ENCODE measurements at places on chromosomes 7 and 10. TPM values are rescaled to one million over a fixed set of nuclear protein-coding genes. Genes with fewer than 3 reads are reported as not detected.
A peak's percentile ranks its signal among the peaks of the same experiment; 100 is the strongest.

The NKX1-2 gene
- total RNA-seq, result not detected

The KEL gene
- 0.64 TPM for total RNA-seq

The C10orf67 gene
- not detected for total RNA-seq

The POLL gene
- total RNA-seq, result 29.6 TPM

GRCh38 chr7:29408841-29409243, 154.8 kb upstream of the PRR15 start:
- H3K4me1 ChIP-seq, result peaks cover 15% of the 10 kb centered on the region

DNA sequence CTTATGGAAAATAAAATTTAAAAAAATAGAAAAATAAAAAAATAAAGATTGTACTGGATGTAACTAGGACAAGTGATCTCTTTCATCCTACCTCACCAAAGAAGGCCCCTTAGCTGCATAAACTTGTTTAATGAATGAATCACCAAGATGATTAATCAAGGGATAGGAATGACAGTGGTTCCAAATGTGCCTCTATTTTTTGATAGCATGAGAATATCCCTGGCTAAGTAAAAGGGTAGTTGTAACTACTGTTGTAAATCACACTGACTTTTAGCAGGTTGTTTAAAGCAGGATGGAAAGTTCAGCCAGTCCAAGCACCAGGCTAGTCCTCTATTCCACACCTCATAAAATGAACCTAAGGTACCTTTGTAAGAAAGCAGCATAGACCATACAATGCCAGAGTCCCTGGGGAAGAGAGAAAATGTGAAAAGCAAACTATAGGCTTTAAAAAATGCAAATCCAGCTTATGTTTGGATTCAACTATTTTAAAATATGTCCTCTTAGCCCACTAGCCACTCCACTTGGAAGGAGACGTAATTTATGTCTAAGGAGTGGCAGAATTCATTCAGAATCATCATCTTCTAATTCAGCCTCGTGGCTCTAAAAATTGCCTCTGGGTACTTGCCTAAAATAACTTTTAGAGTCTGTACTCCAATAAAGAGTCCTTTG, 126.8 kb downstream of the SKIDA1 start:
- no peaks in the 10 kb centered on the region for H3K36me3 ChIP-seq
- no peaks in the 10 kb centered on the region for H3K27me3 ChIP-seq
- H3K4me1 ChIP-seq, result no peaks in the 10 kb centered on the region
- H3K4me3 ChIP-seq, result no peak overlapping the region
- no peak for DNase-seq

DNA sequence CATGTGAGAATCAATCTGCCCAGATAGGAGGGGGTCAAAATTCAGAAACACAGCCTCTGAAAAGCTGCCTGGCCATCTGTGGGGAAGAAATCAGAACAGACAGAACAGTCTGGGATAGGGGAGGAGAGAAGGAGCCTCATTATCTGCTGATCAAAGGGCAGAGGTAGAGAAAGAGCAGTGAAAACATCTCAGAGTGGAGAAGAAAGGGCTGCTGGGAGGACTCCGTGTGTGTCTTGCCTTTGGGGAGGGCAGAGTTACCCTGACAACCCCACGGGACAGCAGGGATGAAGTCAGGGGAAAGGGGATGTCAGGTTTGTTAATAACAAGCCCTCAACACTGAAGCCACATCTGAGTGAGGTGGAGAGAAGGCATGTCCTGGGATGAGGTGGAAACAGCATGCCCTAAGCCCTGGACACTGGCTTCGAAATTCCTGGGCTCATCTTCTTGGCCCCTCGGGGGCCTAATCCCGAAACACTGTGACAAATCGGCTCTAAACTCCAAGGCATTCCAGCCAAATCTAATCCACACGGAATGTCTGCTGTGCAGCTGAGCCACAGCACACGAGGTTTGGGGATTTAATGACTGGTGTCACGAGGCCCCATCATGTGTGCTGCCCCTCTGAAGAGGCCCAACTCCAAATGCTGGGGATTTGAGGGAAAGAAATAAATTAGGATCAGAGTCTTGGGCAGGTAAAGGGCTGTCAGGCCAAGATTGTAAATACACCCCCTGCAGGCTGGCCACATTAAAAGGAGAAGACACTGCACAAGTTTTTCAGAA, 82.8 kb upstream of the FGFR2 start:
- no peak for DNase-seq
- H3K27ac ChIP-seq, result no peak overlapping the region
- H3K36me3 ChIP-seq, result no peaks in the 10 kb centered on the region
- H3K4me3 ChIP-seq, result no peak overlapping the region
- H3K4me1 ChIP-seq, result no peaks in the 10 kb centered on the region

- no peaks in the 10 kb centered on the region for H3K4me1 ChIP-seq
- no peak for DNase-seq
- H3K27ac ChIP-seq, result no peak overlapping the region
- no peak overlapping the region for H3K4me3 ChIP-seq
- H3K36me3 ChIP-seq, result no peaks in the 10 kb centered on the region
Measured at GRCh38 chr7:25617214-25617613, 388.9 kb upstream of the NPVF start.

DNA sequence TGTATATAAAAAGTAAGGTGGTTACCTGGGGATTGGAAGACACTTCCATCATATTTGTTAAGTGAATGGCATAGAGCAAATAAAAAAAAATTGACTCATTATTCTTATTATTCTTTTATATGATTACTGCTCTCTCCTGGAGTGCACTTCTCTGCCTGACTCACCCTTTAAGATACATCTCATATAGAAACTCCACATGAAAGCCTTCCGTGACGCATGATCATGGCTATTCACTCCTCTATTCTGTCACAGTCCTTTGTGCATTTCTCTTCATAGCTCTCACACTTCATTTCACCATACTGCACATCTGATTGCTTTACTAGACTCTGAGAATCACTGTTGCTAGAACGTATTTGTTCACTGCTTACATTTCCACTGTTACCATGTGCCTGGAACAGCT, 597.3 kb downstream of the CNTNAP2 start:
- H3K4me1 ChIP-seq, result peaks cover 5% of the 10 kb centered on the region
- H3K27ac ChIP-seq, result no peak overlapping the region
- H3K36me3 ChIP-seq, result no peaks in the 10 kb centered on the region
- no peaks in the 10 kb centered on the region for H3K27me3 ChIP-seq

GRCh38 chr10:63634488-63635065, 113.4 kb downstream of the REEP3 start:
- no peak for DNase-seq
- no peak overlapping the region for H3K4me3 ChIP-seq
- no peak overlapping the region for H3K27ac ChIP-seq
- H3K27me3 ChIP-seq, result no peaks in the 10 kb centered on the region

DNA sequence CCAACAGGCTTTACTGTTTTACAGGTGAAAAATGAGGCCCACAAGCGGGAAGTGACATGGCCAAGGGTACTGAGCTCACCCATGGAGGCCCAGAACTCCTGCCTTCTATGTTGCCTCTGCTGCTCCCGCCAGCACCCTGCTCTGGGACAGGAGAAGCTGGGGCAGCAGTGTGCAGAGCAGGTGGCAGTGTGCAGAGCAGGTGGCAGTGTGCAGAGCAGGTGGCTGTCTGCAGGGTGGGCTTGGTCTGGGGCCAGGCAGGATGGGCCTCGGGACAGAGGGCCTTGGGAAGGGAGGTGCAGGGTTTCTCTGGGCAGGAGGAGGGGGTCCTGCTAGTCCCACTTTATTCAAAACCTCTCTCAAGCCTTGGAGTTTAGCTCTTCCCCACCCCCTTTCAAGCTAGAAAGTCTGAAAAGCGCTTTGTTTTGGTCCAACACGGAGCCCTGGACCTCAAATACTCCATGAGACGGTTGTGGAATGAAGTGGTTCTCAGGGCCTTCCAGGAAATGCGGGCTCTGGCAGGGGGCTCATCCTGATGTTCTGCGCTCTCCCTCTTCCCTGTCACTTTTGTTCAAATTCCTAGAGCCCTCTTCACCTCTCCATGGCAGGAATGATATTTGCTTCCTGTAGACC, 26.8 kb downstream of the TSPAN15 start:
- no peak overlapping the region for H3K4me3 ChIP-seq
- no peaks in the 10 kb centered on the region for H3K36me3 ChIP-seq
- no peak overlapping the region for H3K27ac ChIP-seq
- no peak for DNase-seq

- no peaks in the 10 kb centered on the region for H3K4me1 ChIP-seq
- no peak overlapping the region for H3K27ac ChIP-seq
- no peak for DNase-seq
- no peaks in the 10 kb centered on the region for H3K36me3 ChIP-seq
Measured at GRCh38 chr10:127983344-127984100, 76.6 kb downstream of the PTPRE start.

- no peak overlapping the region for H3K27ac ChIP-seq
- no peaks in the 10 kb centered on the region for H3K27me3 ChIP-seq
- H3K4me1 ChIP-seq, result peaks cover 13% of the 10 kb centered on the region
- no peak for DNase-seq
- no peak overlapping the region for H3K4me3 ChIP-seq
Measured at GRCh38 chr10:88274286-88274685, 308.8 kb downstream of the RNLS start.

DNA sequence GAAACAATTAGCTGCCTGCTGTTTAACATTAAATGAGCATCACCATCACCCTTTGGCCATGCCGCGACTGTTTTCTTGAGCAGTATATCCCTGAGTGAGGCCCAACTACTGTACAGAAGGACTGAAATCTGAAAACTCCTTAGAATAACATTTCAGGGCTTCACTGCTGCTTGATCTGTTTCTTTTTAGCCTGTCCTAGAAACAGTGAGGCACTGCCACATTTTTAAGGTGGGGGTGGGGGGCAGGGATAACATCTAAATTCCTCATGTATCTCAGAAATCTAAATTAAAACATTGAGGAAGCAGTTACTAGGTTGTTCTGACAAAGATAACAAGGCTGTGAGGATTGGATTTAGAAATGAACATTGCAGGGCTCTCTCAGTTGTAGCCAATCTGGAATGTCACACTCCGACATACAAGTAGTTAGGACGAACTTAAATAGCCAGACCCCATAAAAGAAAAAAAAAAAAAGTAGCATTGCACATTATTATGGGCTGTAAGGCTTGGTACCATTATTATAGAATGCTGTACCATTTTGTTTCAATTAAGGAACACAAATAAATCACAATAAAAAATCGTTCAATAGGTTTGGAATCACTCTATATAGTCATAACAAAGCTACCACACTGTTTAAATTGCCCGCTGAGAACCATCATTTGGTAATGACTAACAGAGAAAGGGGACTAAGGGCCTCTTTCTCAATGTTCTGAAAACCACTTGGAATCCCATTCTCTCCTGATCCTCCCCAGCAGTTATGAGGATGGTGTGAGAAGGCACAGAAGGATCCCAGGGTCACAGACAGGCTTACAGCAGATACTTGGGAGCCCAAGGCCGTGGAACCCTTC, 256.1 kb downstream of the INHBA start:
- DNase-seq, result no peak
- H3K27ac ChIP-seq, result no peak overlapping the region
- H3K4me1 ChIP-seq, result peaks cover 7% of the 10 kb centered on the region

- H3K4me1 ChIP-seq, result no peaks in the 10 kb centered on the region
- no peak overlapping the region for H3K4me3 ChIP-seq
- H3K27me3 ChIP-seq, result no peaks in the 10 kb centered on the region
- no peaks in the 10 kb centered on the region for H3K36me3 ChIP-seq
- H3K27ac ChIP-seq, result no peak overlapping the region
Measured at GRCh38 chr10:48802611-48803071, 118.0 kb downstream of the WDFY4 start.

DNA sequence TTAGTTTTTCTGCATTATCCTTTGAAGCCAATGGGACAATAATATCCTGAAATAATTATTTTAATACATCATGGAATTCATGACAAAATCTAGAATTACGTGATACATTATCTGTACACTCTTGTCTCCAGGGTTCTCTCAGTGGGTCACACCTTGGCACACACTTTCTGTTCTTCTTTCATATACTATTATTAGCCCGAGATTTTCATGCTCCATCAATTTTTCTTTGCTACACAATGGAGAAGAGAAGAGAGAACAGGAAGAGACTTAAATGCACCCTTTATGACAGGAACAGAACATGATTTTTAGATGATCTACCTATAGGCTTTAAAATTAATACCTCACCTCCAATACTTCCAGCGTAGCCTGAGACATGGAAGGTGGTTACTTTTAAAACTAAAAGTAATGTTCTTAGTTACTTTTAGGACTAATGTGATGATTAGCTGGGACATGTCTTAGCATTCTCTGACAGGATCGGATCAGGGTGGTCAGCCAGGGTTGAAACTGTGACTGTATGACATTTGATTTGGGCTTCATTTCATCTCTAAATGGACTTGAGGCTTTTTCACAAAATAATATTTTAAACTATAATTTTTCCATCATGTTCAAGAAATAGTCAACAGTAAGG, 148.2 kb upstream of the WNT16 start:
- no peaks in the 10 kb centered on the region for H3K4me1 ChIP-seq
- no peaks in the 10 kb centered on the region for H3K36me3 ChIP-seq
- H3K4me3 ChIP-seq, result no peak overlapping the region
- H3K27ac ChIP-seq, result no peak overlapping the region
- no peaks in the 10 kb centered on the region for H3K27me3 ChIP-seq

DNA sequence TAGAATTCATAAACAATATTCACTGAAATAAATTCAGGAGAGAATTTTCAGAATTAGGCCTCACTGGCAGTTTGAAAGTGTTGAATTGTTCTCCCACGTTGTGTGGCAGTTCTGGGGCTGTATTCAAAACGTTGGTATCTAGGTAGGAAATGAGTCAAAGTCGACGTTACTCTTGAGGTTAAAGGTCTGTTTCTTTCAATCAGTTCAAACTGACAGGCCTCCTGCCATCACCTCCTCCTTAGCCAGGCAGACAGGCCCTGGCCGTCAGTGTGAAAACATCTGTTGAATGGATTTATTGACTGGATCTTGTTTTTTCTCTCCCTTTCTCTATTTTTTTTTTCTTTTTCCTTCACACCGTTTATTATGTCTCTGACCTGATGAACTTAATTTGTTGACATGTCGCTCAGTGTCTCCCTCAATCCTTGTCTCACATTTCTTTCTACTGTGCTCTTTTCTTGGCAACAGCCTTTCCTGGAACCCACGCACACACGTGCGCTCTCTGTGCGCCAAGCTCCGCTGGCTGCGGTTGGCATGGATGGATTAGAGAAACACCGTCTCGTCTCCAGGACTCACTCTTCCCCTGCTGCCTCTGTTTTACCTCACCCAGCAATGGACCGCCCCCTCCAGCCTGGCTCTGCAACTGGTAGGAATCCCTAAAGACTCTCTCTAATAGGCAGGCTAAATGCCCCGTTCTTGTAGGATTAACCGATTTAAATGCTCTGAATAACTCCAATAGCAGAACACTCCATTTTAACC, 231.7 kb downstream of the HDAC9 start:
- H3K27me3 ChIP-seq, result no peaks in the 10 kb centered on the region
- no peak overlapping the region for H3K4me3 ChIP-seq

DNA sequence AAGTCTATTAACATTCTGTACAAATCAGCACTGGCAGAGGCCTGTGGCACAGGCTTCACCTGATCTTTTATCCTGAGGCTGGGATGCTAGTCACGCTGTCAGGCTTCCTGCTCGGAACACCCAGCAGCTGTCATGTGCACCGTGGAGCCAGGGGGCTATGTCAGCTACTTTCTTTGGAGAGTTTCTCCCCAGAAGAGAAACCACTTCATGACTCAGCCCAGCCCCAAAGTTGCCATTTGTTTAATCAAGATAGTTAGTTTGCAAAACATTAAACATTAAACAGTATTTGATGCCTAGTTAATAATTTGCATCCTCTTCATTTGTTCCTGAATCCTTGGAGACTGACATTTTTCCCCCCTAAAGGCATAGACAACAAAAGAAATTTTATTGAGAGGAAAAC, at the start of gene HABP2:
Gene HABP2, plus strand, starts transcription at position 353 of the 400 bp plus-strand sequence. CDS start 69 bp downstream, outside the sequence.
- H3K27ac ChIP-seq, result peak within 1 kb of the TSS; percentile 14
- no peaks in the 10 kb centered on the region for H3K27me3 ChIP-seq
- peaks cover 8% of the 10 kb centered on the region for H3K4me1 ChIP-seq
- no peaks in the 10 kb centered on the region for H3K36me3 ChIP-seq
- peak; percentile 34 for DNase-seq

GRCh38 chr10:18219146-18219545, 78.9 kb downstream of the CACNB2 start:
- peaks cover 2% of the 10 kb centered on the region for H3K4me1 ChIP-seq
- H3K27ac ChIP-seq, result no peak overlapping the region
- H3K4me3 ChIP-seq, result no peak overlapping the region

Data from pancreas (tissue), 10 donors.